ENCODE measurements at places on chromosomes 2 and 18. TPM values are rescaled to one million over a fixed set of nuclear protein-coding genes. Genes with fewer than 3 reads are reported as not detected.

Gene DCTN1
- 142 TPM for total RNA-seq

- no peak for DNase-seq
- H3K36me3 ChIP-seq: no peaks in the 10 kb centered on the region
- no peak overlapping the region for H3K27ac ChIP-seq
Observed at GRCh38 chr2:195642027-195642678, 14.9 kb upstream of the SLC39A10 start.

DNA sequence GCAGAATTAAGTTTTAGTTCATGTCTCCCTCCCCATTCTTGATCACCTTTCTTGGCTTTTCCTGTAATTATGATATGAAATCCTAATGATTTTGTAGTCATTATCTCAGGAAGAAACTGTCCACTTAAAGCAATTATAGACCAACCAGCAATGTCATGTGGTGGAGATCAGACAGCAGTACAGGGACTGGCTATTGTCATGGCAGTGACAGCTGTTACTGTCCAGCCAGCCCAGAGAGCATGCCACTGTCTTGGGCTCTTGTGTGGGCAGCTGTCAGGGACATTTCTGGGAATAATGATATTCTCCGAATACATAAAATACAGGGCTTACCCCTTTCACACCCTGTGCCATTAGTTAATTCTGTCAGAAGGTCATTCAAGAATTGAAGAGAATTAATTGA lies 355.3 kb upstream of the RAB12 start:
- H3K36me3 ChIP-seq: peaks cover 20% of the 10 kb centered on the region
- H3K4me3 ChIP-seq: no peak overlapping the region
- DNase-seq: no peak

Gene TCF7L1
- total RNA-seq: 17.1 TPM

DNA sequence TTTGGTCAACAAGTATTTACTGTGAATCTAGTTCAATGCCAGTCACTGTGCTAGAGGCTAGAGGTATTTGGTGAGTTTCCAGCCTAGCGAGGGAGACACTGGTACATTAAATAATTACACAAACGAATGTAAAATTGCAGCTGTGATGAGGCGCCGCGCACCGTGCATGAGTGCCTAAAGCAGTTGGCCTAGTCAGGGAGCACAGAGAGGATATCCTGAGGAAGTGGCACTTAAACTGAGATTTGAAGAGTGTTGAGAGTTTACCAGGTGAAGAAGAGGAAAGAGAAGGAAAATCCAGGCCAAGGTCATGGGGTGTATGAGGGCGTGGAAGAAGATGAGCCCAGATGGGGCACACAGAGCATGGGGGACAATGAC lies 157.6 kb upstream of the NDUFV2 start:
- H3K27ac ChIP-seq: no peak overlapping the region
- no peaks in the 10 kb centered on the region for H3K27me3 ChIP-seq
- no peak overlapping the region for H3K4me3 ChIP-seq
- no peaks in the 10 kb centered on the region for H3K36me3 ChIP-seq
